Cardiac fibroblast (primary cell): ENCODE measurements at places on chromosomes 11 and 22.

- peak; percentile 63 for DNase-seq
These were observed 7.4 kb downstream of the DUSP8 start for GRCh38 chr11:1564535-1565172.

DNA sequence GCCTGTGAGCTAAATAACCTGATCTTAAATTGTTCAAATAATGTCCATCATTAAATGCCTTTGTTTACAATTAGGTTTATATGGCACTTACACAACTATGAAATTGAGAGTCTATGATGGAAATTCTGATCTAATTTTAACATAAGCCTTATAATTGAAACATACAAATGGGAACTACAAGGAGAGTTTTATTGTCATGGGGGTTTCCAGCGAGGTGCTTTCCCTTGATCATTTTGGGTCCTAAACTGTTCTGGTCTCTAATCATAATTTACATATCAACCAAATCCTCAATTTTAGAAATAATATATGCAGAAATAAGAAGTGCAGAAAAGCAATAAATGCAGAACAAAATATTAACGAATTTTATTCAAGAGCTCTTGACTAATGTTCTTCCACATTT lies 44.9 kb downstream of the RRAS2 start:
- no peak for DNase-seq

- DNase-seq = no peak
These were observed 26.3 kb downstream of the OPCML start for GRCh38 chr11:133506023-133506422.

GRCh38 chr11:76194872-76195668 lies 11.2 kb downstream of the WNT11 start:
- peak; percentile 10 for DNase-seq

GRCh38 chr11:108890482-108891105 lies 225.7 kb downstream of the DDX10 start:
- no peak for DNase-seq

DNA sequence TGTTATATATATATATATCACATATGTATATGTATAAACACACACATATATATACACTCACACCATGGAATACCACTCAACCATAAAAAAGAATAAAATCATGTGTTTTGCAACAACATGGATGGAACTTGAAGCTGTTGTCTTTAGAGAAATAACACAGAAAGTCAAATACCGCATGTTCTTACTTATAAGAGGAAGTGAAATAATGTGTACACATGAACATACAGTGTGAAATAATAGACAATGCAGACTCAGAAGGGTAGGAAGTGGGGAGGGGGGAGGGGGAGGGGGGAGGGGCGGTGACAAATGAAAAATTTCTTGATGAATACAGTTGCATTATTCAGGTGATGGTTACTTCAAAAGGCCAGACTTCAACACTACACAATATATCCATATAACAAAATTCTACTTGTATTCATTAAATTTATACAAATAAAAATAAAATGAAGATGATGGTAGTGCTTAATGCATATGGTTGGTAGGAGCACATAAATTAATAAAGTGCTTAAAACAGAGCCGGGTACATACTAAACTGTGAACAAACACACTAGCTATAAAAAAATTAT lies 5.8 kb upstream of the OR5B2 start:
- no peak for DNase-seq

GRCh38 chr22:39234472-39234787 lies 10.4 kb downstream of the PDGFB start:
- peak; percentile 72 for DNase-seq

GRCh38 chr11:96211436-96211835 lies 131.6 kb downstream of the MAML2 start:
- no peak for DNase-seq

- DNase-seq = no peak
These were observed 224.6 kb upstream of the NTM start for GRCh38 chr11:131145791-131146190.

DNA sequence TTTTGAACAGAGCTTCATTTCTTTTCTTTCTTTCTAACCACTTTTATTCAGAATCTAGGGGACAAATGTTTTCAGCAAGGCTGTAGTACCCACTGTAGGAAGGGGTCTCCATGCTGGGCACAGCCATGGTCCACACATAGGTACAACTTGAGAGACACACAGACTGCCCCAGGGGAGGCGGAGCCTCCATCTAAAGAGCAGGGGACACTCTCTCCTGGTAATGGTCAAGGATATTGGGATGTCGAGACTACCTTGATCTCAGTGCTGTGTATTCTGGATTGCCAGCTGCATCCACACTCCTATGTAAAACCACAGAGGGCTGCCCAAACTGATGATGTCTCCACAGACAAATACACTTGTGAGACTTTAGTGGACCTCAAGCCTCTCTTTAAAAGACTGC lies 2.9 kb upstream of the APOL3 start:
- DNase-seq = no peak

DNA sequence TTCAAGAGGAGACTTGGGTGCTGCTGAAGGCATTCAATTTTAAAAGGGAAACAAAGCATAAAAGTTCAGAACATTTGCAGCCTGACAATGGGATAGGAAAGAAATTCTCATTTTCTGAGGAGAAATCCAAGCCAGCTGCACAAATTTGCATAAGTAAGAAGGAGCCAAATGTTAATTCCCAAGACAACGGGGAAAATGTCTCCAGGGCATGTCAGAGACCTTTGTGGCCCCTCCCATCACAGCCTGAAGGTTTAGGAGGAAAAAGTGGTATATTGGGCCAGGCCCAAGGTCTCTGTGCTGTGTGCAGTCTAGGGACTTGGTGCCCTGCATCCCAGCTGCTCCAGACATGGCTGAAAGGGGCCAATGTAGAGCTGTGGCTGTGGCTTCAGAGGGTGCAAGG lies 12.7 kb upstream of the OR51F1 start:
- no peak for DNase-seq

DNA sequence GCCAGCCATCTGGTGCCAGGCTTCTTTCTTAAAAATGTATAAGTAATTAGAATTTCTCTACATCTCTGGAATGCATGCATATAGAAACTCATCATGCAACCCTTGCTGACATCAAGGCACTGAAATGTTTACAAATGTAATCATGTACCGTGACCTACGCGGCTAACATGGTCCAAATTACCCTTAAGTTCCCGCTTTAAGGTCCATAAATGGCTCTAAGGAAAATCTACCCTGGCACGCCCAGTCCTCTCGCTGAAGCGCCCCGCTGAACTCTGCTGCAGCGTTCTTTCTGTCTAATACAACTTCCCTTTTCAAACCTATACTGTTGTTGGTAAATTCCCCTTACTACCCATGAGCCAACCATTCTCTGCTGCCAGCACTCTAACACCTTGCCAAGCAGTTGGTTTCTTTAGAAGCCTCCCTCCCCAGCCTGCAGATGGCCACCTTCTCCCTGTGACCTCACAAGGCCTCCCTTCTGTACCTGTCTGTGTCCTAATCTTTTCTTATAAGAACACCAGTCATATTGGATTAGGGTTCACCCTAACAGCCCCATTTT lies 13.5 kb upstream of the HMOX1 start:
- DNase-seq = no peak

DNA sequence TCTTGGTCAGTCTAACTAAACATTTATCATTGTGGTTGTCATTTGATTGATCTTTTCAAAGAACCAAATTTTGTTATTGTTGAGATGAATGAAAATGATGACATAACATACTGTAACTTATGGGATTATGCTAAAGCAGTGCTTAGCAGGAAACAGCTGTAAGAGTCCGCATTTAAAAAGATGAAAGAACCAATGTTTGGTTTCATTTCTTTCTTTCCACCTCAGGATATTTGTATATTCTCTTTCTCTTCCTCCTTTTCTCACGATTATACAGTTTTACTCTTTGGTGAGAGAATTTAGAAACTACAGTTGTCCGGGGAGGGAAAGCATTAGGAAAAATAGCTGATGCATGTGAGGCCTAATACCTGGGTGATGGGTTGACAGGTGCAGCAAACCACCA lies 23.1 kb downstream of the PIH1D2 start:
- no peak for DNase-seq

- DNase-seq = no peak
These were observed 1.4 kb downstream of the ZFTA start for GRCh38 chr11:63767267-63767564.

DNA sequence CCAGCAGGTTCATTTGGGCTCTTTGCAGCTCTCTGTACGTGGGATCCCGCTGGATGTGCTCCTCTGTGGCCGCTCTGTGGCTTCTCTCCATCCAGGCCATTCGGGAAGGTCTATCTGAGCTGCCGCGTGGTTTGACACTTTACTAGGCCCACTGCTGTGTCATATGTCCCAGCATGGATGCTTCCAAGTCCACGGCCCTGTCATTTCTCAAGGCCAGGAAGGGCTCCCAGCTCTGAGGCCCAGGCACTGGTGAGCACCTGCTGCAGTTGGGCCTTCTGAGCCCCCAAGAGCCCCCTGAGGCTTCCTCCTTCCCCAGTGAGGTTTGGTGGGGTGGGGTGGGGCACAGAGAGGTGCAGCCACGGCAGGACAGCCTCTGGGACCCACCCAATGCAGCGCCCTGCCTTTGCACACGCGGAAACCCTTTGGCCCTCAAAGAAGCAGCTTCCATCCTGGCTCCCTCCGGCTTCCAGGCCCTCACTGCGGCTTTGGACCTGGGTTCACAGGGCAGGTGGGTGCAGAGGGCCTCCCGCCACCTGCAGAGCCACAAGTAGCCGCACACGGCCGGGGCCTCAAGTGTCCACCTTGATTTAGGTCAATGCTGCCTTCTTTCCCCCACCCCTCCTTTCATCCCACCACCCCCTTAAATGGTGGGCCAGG lies 44.5 kb upstream of the FGF3 start:
- DNase-seq = no peak

DNA sequence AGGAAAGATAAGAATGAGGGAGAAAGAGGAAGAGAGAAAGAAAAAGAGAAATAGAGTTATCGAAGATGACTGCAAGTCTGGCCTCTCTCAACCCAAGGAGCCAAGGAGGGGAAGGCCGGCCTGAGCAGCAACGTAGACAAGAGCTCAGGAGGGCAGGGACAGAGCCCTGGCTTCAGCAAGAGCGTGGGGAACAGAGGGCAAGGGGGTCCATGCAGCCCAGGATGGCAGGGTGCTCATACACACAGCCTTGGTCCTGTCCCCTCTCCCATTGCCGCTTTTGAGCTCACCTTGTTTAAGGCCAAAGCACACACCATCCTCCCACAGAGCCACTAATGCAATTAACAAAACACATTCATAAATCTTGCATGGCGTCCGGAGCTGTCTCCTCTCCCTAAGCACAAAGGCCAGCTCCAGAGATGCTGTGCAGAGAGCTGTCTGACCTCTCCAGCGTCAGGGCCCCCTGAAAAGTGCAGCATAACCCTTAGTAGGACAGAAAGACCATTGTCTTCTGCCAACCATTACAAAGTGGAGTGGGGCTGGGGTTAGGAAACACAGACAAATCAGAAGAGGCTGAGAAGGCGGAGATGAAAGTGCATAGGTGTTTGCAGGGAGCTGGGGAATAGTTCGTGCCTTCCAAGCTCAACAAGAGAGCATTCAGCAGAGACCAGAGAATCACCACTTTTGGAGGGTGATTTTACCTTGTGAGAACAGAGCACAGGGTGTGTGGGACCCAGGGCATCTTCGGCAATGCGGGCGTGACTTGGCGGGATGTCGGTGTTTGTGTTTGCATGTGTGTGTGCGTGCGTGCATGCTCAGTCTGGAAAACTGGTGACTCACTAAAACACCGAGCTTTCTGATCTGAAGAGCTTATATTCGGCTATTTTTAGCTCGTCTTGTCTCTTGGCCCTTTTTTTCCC lies 28.2 kb upstream of the JAM3 start:
- DNase-seq = peak; percentile 83
